PC-3 (cell line): ENCODE measurements at places on chromosomes 1 and 21. TPM values are rescaled to one million over a fixed set of nuclear protein-coding genes. Genes with fewer than 3 reads are reported as not detected.

RHD gene
- not detected in 2 replicates for total RNA-seq

VPS26C gene
- total RNA-seq = 46.8 and 63.3 TPM in 2 replicates

LCE1D gene
- total RNA-seq = not detected in 2 replicates

GRCh38 chr1:25026730-25027450, 96.8 kb upstream of the RUNX3 start:
- no peaks in the 10 kb centered on the region for H3K36me3 ChIP-seq
- H3K4me1 ChIP-seq = peaks cover 19% of the 10 kb centered on the region
- no peak for DNase-seq
- no peak overlapping the region for H3K4me3 ChIP-seq
- H3K27ac ChIP-seq = no peak overlapping the region

DNA sequence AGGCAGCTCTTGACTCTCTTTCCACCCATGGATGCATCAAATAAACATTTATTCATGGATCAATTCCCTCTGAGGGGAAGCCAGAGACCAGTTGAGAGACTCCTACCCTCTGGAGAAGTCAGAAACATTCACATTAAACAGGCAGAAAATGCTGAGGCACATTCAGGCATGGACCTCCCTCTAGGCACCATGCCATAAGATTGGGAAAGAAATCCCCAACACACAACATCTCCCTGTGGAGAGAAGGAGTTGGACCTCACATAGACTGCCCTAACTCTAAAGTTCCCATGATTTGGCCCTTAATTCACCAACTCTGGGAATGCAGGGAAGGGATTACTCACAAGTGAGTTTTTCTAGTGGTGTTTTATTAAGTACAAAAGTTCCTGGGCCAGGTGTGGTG, 415.3 kb upstream of the C1orf87 start:
- H3K27ac ChIP-seq = no peak overlapping the region
- no peaks in the 10 kb centered on the region for H3K36me3 ChIP-seq
- no peak overlapping the region for H3K4me3 ChIP-seq
- no peak for DNase-seq
- no peaks in the 10 kb centered on the region for H3K4me1 ChIP-seq

DNA sequence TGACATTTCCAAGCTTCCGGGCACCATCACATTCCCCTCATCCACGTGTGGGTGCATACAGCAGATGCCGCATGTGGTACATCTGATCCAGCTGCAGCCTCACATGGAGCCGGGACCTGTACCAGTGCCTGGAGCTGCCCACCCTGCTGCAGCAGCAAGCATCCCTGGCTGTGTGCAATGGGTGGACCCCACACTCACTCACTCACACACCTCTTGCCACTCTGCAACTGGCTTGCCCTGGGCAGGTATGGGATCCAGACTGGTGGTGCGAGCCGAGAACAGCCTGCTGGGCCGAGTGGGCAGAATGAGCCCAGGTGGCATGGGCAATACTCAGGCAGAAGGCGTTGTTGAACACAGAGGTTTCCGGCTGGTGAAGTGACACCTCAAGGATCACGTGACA, 75.0 kb downstream of the DPYD start:
- peaks cover 17% of the 10 kb centered on the region for H3K4me1 ChIP-seq
- peaks cover 3% of the 10 kb centered on the region; the same call in 1 of the 2 replicates for H3K36me3 ChIP-seq
- no peaks in the 10 kb centered on the region for H3K27me3 ChIP-seq

DNA sequence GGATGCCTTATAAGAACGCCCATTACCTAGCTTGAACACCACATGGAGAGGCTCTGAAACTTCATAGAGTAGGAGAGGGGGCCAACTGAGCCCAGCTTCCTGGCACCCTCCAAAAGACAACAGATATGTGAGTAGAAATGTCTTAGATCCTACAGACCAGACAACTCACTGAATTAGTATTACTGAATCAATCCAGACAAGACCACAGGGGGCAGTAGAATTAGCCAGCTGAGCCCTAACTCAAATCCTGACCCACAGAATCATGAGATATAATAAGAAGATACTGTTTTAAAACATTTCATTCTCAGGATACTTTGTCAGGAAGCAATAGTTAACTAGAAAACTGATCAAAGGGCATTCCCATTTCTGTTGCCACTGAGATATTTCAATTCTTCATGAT, 45.8 kb upstream of the C1orf21 start:
- no peak overlapping the region for H3K27ac ChIP-seq
- DNase-seq = no peak
- H3K36me3 ChIP-seq = no peaks in the 10 kb centered on the region
- H3K27me3 ChIP-seq = no peaks in the 10 kb centered on the region
